ENCODE measurements at places on chromosomes 2 and 18. TPM values are rescaled to one million over a fixed set of nuclear protein-coding genes. Genes with fewer than 3 reads are reported as not detected.

DNA sequence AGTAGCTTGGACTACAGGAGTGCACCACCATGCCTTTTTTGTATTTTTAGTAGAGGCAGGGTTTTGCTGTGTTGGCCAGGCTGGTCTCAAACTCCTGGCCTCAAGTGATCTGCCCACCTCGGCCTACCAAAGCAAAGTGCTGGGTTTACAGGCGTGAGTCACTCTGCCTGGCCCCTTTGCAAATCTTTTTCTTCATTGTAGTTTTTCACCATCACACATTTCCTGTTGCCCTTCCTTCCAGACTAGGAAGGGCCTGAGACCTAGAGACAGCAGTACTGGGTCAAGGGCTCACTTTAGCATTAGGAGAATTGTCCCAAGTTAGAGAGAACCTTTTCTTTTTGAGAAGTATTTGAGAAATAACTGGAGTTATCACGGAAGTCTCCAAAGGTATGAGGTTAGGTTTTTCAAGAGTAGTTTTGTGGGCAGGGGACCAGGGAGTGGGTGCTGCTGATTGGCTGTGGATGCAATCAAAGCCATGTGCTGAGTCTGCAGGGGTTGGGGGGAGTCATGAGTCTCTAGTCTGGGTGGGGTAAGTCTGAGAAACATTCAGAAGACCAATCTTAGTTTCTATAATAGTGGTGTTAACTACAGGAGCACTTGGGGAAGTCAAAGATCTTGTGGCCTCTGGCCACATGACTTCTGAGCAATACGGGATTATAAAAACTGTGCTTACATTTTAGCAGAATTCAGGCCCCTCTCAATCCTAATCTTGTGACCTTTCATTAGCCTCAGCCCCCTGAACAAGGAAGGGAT is 23.7 kb downstream of the B3GNT2 start:
- no peaks in the 10 kb centered on the region for H3K36me3 ChIP-seq
- peaks cover 2% of the 10 kb centered on the region for H3K4me1 ChIP-seq
- DNase-seq = no peak
- H3K4me3 ChIP-seq = no peak overlapping the region
- H3K27ac ChIP-seq = no peak overlapping the region

DNA sequence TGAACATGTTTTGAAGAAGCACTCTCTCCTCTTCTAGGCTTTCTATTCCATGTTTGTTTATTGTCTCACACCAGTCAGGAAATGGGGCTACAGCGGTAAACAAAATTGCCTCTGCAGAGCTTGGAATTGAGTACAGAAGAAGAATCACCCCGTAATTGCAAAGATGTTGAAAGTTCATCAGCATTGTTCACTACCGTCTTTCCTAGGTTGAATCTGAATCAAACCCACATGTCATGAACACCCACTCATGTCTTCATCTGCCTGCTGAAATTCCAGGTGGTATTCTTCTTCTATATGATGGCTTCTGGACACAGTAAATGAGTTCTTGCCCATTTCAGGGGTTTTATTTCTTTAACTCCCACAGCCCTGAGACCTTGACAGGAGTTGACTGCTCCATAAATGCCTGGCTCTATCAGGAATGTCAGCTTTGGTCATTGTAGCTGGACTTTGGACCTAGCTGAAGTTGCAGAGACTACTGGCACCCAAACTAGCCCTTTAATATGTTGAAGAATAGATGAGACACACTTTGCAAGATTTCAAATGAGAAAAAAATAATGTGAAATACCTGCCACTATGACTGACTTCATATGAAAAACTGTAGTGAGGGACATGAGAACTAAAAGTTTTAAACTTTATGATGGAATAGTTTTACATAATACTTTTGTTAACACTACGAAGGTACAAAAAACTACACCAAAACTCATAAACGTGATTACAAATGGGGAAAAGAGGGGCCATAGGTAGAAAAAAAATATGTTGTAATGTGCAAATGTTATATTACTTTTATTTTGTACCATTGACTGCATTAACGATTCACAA is 1235.3 kb upstream of the ZEB2 start:
- H3K4me1 ChIP-seq = peaks cover 12% of the 10 kb centered on the region
- DNase-seq = no peak
- H3K36me3 ChIP-seq = no peaks in the 10 kb centered on the region

- no peaks in the 10 kb centered on the region for H3K4me1 ChIP-seq
- no peak for DNase-seq
- H3K4me3 ChIP-seq = no peak overlapping the region
- H3K27ac ChIP-seq = peak overlapping the region; percentile 4
- H3K27me3 ChIP-seq = no peaks in the 10 kb centered on the region
- no peaks in the 10 kb centered on the region for H3K36me3 ChIP-seq
Measured at GRCh38 chr2:108271691-108272253, 16.9 kb upstream of the SULT1C2 start.

Gene ZAP70
- 7.5 TPM for total RNA-seq

- no peaks in the 10 kb centered on the region for H3K27me3 ChIP-seq
- no peaks in the 10 kb centered on the region for H3K36me3 ChIP-seq
- H3K4me1 ChIP-seq = no peaks in the 10 kb centered on the region
- DNase-seq = no peak
- no peak overlapping the region for H3K27ac ChIP-seq
- H3K4me3 ChIP-seq = no peak overlapping the region
Measured at GRCh38 chr2:4962419-4962818, 729.8 kb upstream of the SOX11 start.

GRCh38 chr2:69310111-69311023 is 76.7 kb downstream of the GFPT1 start:
- H3K36me3 ChIP-seq = no peaks in the 10 kb centered on the region
- H3K27me3 ChIP-seq = no peaks in the 10 kb centered on the region

GRCh38 chr2:233331536-233331935 is 22.8 kb upstream of the DGKD start:
- DNase-seq = peak; percentile 86
- H3K27ac ChIP-seq = no peak overlapping the region
- H3K4me1 ChIP-seq = no peaks in the 10 kb centered on the region
- no peak overlapping the region for H3K4me3 ChIP-seq
- H3K27me3 ChIP-seq = no peaks in the 10 kb centered on the region

Gene TANC1
- total RNA-seq = 58.3 TPM

DNA sequence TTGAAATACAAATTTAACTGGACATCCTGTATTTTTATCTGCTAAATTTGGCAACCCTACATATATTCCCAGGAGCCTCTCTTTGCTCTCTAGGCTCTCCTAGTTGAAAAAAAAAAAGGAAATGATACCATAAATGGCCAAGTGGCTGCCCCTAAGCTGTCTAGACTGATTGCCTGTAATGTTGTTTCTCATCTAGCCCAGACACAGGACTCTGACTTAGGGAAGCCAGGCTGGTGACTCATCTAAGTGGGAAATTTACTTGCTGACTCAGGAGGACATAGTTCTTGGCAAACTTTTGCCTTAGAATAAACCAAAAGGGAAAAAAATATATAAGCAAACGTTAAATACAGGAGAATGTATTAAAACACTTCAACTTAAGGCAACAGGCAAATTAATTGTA is 14.6 kb upstream of the ITGAV start:
- H3K27me3 ChIP-seq = no peaks in the 10 kb centered on the region
- peak; percentile 71 for DNase-seq

DNA sequence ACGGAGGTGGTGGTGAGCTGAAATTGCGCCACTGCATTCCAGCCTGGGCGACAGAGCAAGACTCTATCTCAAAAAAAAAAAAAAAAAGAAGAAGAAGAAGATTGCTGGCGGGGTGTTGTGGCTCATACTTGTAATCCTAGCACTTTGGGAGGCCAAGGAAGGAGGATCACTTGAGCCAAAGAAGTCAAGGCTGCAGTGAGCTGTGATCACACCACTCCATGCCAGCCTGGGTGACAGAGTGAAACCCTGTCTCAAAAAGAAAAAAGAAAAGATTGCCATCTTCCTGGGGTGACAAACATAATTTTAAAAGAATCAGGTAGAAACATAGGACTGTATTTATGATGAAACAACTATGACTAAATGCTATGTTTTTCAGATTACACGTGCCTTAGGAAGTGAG is 55.1 kb upstream of the EML4 start:
- H3K27me3 ChIP-seq = no peaks in the 10 kb centered on the region
- no peak overlapping the region for H3K27ac ChIP-seq
- H3K4me3 ChIP-seq = no peak overlapping the region
- no peaks in the 10 kb centered on the region for H3K4me1 ChIP-seq
- DNase-seq = no peak
- no peaks in the 10 kb centered on the region for H3K36me3 ChIP-seq

GRCh38 chr2:39065616-39066015 is 55.2 kb downstream of the SOS1 start:
- no peak for DNase-seq
- peaks cover 2% of the 10 kb centered on the region for H3K36me3 ChIP-seq
- no peak overlapping the region for H3K27ac ChIP-seq

Gene STAT4
- 3.8 TPM for total RNA-seq

- H3K36me3 ChIP-seq = no peaks in the 10 kb centered on the region
- H3K27me3 ChIP-seq = no peaks in the 10 kb centered on the region
- H3K4me1 ChIP-seq = no peaks in the 10 kb centered on the region
- no peak overlapping the region for H3K4me3 ChIP-seq
- H3K27ac ChIP-seq = no peak overlapping the region
- no peak for DNase-seq
Measured at GRCh38 chr2:45918463-45919159, 267.1 kb downstream of the PRKCE start.

DNA sequence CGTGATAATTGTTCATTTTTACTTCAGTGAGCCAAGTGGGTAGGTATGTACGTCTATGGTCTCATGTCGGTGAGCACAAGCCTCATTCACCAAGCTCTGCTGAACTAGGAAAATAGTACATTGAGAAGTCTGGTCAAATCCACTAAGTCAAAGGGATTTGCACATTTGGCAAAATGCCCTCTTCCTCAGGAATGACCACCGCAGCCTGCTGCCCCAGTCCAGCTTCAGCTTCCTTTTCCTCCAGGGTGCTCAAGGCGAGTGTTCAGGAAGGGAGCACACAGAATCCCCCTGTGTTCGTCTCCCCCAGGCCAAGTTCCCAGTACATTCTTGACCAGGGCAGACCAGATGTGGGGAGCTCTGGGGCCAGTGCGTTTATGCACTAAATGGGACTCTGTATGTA is 23.0 kb downstream of the TCF7L1 start:
- H3K27ac ChIP-seq = no peak overlapping the region
- no peak for DNase-seq
- H3K27me3 ChIP-seq = no peaks in the 10 kb centered on the region
- no peak overlapping the region for H3K4me3 ChIP-seq
- no peaks in the 10 kb centered on the region for H3K36me3 ChIP-seq
- H3K4me1 ChIP-seq = no peaks in the 10 kb centered on the region

Gene ANKRD23
- 4.6 TPM for total RNA-seq
